PC-9 (cell line): ENCODE measurements at places on chromosomes 2 and 18. TPM values are rescaled to one million over a fixed set of nuclear protein-coding genes. Genes with fewer than 3 reads are reported as not detected.
A peak's percentile ranks its signal among the peaks of the same experiment; 100 is the strongest.

DNA sequence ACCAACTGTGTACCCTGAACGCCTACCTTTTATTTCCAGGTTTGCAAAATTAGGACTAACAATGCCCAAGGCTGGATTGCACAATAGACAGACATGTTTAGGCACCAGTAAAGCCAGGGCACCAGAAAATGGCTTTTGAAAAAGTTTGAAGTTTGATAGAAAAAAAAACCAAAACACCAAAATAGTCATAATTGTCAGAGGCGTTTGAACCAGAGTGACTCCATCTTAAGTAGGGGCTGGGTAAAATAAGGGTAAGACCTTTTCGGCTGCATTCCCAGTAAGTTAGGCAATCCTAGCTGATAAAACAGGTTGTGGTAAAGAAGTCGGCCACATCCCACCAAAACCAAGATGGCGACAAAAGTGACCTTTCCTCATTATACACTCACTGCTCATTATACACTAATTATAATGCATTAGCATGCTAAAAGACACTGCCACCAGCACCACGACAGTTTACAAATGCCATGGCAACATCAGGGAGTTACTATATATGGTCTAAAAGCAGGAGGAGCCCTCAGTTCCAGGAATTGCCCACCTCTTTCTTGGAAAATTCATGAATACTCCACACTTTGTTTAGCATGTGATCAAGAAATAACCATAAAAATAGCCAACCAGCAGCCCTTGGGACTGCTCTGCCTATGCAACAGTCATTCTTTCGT, 105.1 kb upstream of the MSH2 start:
- peak; percentile 13 for DNase-seq

Gene GKN1
- total RNA-seq = not detected in 2 replicates

GRCh38 chr18:76979906-76980305, 152.7 kb downstream of the MBP start:
- no peak for DNase-seq

DNA sequence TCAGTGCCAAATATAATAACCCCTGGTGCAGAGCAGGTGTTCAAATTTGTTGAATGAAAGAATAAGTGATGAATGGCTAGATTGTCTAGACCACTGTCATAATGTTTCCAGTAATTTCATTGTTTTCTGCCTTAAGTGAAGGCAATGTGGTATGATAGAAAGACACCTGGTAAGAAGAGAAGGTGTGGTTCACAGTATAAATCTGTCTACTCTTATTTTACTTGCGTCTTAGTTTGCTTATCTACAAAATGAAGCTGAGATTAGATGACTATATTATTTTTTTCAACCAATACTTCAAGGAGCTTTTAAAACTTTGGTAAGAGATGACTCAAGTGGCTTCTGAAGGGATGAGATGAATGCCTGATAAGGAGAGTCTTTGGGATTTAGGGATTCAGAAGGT, 788.4 kb downstream of the EPHA4 start:
- DNase-seq = no peak

Gene CRYGC
- total RNA-seq = not detected in 2 replicates

Gene C2orf66
- 0.22 TPM in 1 of 2 replicates, not detected in the other for total RNA-seq

Gene CPLX4
- total RNA-seq = not detected in 2 replicates

DNA sequence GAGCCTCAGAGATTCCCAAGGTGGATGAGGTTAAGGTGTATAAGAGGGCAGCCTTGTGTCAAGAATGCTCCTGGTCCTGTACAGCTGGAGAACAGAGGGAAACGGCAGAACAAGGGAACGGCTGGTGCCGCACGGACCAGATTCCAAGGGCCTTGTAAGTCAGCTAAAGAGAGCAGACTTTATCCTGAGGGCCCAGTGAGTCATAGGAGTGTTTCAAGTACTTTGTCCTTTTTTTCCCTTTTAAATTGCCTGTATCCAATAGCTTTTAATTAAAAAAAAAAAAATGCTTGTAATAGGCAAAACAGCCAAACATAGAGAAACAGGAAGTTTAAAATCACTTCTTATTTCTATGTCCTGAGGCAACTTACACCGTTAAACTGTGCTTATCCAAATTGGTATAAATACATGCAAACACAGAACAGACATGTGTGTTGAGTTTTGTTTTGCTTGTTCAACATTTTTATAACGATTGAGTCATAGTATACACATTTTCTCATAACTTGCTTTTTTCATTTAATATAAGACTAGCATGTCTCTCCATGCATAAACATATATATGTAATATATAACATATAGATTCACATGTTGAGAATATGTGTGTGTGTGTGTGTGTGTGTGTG, 42.1 kb upstream of the EVA1A start:
- peak; percentile 95 for DNase-seq

- DNase-seq = peak; percentile 11
Measured at GRCh38 chr18:8448130-8448529, 161.1 kb upstream of the RAB12 start.

Gene CSRNP3
- 0.41 and 0.85 TPM in 2 replicates for total RNA-seq

Gene TPRKB
- 20.4 and 33.8 TPM in 2 replicates for total RNA-seq

- DNase-seq = no peak
Measured at GRCh38 chr2:239114616-239115265, 266.9 kb downstream of the TWIST2 start.

Gene ARHGAP28
- not detected in 2 replicates for total RNA-seq

Gene DSG3
- 0.10 and 0.13 TPM in 2 replicates for total RNA-seq

DNA sequence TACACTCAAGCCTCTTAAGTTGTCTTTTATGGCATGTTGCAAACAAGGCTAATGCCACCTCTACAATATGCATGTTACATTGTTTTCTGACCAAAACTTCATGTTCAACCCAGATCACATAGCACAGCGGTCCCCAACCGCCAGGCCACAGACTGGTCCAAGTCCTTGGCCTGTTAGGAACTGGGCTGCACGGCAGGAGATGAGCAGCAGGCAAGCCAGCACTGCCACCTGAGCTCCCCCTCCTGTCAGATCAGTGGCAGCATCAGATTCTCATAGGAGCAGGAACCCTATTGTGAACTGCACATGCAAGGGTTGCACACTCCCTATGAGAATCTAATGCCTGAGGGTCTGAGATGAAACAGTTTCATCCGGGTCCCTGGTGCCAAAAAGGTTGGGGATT, 324.8 kb upstream of the CHAC2 start:
- DNase-seq = peak; percentile 28

Gene NRP2
- total RNA-seq = 25.5 and 31.0 TPM in 2 replicates

- DNase-seq = peak; percentile 50
Measured at GRCh38 chr2:51013079-51013932, 18.6 kb downstream of the NRXN1 start.

Gene VIT
- total RNA-seq = not detected in 2 replicates

Gene PLB1
- 1.7 and 2.7 TPM in 2 replicates for total RNA-seq

Gene MYL1
- not detected in 2 replicates for total RNA-seq

Gene PLGLB1
- total RNA-seq = 2.7 and 5.7 TPM in 2 replicates

GRCh38 chr2:178008636-178009289, 63.8 kb downstream of the PDE11A start:
- peak; percentile 31 for DNase-seq

GRCh38 chr2:95387358-95387757, 15.2 kb upstream of the FAHD2A start:
- no peak for DNase-seq
